ENCODE measurements at places on chromosomes 6 and 20.

- no peak for DNase-seq
These were observed 141.1 kb downstream of the CEP57L1 start for GRCh38 chr6:109236115-109237076.

DNA sequence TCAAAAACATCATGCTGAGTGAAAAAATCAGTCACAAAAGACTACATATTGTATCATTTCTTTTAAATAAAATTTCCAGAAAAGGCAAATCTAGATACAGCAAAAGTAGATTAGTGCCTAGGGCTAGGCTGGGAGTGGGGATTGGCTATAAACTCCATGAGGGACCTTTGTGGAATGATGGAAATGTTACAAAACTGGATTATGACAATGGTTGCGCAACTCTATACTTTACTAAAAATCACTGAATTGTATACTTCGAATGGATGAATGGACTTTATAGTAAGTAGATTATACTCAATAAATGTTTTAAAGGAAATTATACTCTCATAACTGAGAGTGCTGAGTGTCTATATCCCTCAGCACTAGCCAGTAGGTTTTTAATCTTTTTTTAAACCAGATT, 4.3 kb downstream of the HMGN3 start:
- DNase-seq: no peak

GRCh38 chr6:128574402-128574801, 54.0 kb upstream of the PTPRK start:
- no peak for DNase-seq

- no peak for DNase-seq
These were observed 9.8 kb downstream of the AFG1L start for GRCh38 chr6:108304646-108305045.

GRCh38 chr6:10873374-10873773, 8.5 kb downstream of the GCM2 start:
- no peak for DNase-seq
